ENCODE measurements at places on chromosomes 5 and 9.

DNA sequence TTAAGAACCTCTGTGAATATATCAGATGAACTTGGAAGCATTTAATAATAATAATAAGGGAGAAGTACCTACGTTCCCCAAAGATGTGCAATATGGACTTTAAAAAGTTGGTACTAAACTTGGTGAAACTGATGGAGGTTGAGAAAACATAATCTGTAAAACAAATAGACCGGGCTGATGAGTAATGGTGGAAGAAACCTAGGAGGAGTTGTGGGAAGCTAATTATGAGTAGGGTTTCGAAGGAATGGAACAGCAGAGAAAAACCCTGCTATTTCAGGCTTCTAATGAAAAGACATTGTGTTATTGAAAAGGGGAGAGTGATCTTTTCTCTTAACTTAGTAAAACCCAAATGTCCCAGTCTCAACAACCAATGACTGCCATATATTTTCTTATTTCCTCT is 229.3 kb downstream of the PCSK1 start:
- no peak for DNase-seq

- DNase-seq: no peak
Measured at GRCh38 chr9:95907794-95908193, 32.3 kb downstream of the ERCC6L2 start.

- DNase-seq: no peak
Measured at GRCh38 chr5:159100782-159101646, 1.3 kb upstream of the EBF1 start.

GRCh38 chr9:8867148-8867547 is 1067.6 kb upstream of the DMAC1 start:
- no peak for DNase-seq

DNA sequence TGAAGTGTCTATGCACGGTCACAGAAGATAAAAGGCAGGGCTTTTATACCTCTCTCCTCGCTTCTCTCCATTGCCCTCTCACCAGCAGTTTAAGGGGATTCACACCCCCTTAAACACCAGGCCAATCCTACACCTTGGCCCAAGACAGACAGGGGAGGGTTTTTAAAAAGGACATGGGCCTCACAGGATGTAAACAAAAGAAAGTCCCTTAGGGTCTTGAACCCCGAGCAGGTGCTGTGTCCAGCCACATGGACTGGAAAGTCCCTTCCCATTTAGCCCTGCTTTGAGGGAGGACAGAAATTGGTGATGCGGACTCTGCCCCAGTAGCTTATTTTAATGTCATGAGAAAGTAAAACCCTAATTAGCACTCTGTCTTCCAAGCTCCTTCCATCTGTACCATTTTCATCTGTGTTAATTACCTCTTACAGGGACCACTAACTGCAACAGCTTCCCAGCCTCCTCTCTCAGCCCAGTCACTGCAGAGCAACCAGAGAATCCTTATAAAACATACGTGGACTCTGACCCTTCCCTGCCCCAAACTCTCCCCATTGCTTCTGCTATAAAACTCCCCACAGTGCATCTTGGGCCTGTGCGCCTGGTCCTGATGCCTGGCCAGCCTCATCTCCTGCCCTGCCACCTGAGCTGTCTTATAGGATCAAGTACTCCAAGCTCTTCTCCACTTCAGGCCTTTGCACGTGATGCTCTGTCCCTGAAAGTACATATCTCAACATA is 16.7 kb downstream of the WHRN start:
- no peak for DNase-seq

DNA sequence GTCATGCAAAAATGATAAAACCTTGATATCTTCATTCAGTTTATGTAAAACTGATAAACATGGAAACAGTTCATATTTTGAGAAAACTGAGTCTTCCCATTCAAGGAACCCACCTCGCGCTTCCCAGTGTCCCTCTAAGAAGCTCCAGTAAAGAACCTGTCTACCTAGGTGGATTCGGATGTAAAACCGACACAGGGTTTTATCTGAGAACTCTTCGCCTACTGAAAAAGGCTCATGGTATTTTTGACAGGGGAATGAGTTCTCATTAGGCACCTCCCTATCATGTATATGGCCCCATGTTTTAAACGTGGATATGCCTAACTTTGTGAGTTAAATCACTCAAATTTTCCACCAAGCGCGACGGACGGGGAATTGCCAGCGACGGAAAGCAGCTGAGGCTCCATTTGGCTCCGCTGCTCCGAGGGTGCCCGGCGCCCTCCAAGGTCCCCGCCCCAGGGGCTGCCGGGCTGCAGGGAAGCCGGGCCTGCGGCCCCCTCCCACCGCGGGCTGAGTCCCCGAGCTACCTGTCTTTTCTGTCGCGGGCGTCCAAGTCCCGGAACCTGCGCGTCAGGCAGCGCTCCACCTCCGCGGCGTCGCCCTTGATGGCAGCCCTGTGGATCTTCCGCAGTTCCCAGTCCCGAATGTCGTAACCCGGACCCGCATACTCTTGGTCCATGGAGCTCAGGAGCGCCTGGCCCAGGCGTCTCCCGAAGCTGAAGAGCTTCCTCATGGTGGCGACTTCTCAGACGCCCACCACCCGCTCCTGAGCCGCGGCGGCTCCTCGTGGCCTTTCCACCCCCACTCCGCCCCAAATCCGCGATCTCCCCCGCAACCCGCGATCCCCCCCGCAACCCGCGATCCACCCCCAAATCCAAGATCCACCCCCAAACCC is 594 bp downstream of the ANKRD18A start:
- DNase-seq: peak; percentile 6

DNA sequence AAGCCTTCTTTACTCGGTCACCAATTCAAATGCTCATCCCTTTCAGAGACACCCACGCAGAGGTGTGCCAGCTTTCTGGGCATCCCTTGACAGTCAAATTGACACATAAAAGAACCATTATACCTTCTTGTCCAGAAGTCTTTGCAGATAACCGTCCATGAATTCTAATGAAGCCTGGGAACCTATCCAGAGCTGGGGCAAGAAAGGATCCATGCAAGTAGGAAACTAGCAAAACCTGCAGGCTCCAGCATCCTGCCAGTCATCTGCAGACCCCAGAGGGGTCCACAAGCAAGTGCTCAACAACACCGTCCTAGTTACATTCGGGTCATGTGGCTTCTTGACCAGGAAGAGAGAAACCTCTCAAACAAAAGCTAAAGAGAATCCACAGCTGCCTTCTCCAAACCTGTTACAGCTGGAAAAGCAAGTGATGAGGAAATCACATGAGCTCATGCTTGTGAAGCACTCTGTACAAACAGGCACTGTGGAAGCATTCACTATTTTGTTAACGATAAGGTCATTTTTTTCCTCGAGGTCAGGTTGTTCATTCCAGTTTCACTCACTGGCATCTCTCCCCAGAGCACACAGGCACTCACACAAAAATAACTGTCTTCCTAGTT is 80.2 kb upstream of the DMRT1 start:
- no peak for DNase-seq

DNA sequence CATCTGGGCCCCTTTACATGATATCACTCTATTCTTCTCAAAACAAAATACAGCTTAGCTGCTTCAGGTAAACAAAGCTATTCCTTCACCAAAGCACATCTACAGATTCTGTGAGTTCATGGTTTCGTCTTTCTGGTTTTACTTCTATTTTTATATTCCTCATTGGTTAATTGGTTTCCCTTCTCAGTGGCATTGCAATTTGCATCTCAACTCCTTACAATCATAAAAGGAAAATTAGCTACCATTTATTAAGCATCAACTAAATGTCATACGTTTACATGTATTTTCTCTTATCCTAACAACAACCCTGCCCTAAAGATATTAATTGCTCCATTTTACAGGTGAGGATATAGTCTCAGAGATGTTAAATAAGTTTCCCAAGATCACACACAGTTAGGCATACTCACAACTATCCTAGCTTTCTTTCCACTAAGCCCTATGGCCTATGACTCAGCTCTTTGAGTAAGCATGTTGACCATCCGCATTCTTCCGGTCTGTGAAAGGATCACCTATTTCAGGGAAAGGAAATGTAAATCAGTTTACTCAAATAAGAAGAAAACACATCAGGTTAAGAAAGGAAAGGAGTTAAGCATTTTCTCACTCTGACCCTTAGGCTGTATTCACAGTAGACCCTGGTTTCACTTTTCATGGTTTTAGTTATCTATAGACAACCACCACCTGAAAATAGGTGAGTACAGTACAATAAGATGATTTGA is 146.1 kb downstream of the CAAP1 start:
- DNase-seq: no peak

DNA sequence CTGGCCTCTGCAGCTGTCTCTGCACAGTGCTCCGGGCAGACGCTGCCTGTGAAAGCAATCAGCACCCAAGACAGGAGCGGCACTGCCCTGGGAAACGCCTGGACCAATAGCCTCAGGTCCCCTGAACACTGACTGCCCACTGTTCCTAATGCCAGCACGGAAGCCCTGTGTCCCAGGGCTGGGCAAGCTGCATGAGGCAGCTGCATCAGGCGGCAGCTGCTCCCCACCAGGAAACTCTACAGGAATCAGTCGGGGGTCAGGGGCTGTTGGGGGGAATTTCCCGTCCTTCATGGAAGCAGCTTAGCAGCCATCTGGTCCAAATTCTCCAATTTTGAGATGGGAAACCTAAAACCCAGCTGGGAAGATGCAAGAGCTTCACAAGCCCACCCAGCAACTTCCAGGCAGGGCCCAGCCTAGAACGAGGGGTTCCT is 118.6 kb downstream of the VAV2 start:
- peak; percentile 95 for DNase-seq

DNA sequence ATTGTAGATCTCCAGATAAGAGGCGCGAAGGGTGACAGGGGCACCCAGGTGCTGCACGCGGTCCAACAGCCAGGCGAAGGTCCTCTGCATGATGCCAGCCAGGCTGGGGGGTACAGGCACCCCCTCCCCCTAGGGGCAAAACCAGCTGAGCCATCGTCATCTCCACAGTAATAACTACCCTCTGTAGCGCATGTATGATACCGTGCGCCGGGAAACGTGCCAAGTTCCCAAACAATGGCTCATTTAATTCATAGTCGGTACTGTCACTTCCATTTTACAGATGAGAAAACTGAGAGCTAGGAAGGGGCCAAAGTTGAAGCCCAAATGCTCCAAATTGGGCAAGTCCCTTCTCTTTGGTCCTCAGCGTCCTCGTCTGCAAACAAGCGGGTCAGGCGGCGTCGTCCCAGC is 1.5 kb downstream of the KIF12 start:
- DNase-seq: peak; percentile 36

GRCh38 chr9:114583371-114584155 is 4.0 kb upstream of the ATP6V1G1 start:
- DNase-seq: no peak

DNA sequence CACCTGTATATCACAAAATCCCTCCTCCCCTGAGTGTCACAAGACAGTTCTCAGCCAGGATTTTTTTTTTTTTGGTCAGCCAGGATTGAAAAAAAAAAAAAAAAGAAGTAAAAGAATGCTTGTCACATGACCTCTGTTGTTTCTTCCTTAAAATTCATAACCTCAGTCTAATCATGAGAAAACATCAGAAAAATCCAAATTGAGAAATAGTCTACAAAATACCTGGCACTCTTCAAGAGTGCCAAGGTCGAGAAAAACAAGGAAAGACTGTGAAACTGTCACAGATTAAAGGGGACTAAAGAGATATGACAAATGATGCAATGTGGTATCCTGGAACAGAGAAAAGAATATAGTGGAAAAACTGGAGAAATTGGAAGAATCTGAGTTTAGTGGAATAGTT is 58.5 kb upstream of the SUB1 start:
- no peak for DNase-seq

- DNase-seq: no peak
Measured at GRCh38 chr9:90860826-90861225, 59.2 kb downstream of the SYK start.

- no peak for DNase-seq
Measured at GRCh38 chr9:127633216-127633862, 21.3 kb downstream of the STXBP1 start.

- DNase-seq: peak; percentile 90
Measured at GRCh38 chr9:7368410-7369292, 430.9 kb downstream of the DMAC1 start.

GRCh38 chr5:172686539-172687390 is 45.7 kb downstream of the NEURL1B start:
- DNase-seq: no peak

GRCh38 chr5:96668725-96669124 is 6.5 kb downstream of the CAST start:
- no peak for DNase-seq

DNA sequence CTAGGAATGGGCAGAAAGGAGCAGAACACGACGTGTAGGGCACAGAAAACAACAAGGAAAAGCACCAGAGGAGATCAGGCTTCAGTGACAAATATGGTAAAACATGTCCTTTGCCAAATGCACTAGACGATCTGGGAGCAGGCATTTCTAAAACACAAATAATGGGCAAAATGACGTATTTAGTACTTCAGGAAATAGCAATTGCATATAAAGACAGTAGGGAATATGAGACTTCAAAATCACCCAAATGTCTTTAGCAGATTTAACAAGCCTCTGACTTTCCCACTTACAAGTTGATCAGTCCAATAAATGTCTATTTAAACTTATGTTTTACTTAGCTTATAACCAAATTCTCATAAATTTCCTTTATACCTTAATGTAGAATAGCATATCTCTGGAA is 969.6 kb upstream of the C9orf72 start:
- DNase-seq: no peak

DNA sequence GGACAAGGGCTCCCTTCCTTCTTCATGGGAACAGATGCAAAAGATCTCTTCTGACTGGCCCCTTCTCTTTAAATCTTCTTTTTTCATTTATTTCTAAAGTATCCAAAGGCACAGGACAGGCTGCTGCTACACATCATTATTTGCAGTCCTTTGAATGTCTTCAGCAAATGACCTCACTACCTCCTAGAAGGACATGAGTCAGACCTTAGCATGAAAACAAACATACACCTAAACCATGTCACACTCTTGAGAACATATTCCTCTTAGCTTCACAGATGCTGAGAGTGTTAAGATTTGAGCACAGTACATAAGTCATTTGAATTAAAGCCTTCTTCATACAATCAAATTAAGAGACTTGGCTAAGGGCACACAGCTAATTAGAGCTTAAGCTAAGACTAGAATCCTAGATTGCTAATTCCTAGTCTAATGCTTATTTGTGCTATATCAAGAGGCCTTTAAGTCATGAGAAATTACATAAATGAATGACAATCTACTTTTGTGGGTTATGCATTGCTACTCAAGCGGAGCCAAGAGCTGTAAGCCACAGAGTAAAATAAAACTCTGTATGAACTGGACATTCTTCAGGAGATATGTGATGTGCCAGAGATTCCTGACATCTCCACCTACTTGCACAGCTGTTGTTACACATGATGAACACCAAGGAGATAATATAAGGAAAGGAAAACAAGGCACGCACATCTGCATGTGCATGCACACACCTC is 109.1 kb upstream of the PTGER4 start:
- no peak for DNase-seq

GRCh38 chr9:124574534-124575375 is 67.6 kb upstream of the NR5A1 start:
- DNase-seq: no peak

- peak; percentile 0 for DNase-seq
Measured at GRCh38 chr5:28542987-28543386, 1504.6 kb upstream of the CDH9 start.

Measured in tongue (tissue), 3 donors.